ENCODE measurements at places on chromosomes 2 and 18.
A peak's percentile ranks its signal among the peaks of the same experiment; 100 is the strongest.

DNA sequence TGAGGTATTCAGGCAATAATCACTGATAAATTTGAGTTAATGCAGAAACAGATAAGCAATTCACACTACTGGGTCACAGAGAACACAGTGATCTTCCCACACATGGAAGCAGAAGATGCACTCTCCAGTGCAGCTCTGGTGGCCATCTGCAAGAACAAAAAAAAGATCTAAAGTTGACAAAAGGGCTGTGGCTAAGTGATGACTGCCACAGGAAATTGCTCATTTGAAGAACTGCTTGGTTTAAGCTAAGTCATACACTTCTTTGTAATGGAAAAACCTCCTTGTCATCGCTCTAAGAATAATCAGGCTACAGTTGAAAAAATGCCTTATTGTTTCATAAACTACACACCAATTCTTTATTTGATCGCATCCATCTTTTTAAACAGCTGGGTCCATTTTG is 115.1 kb downstream of the DTNB start:
- peak; percentile 87 for DNase-seq

DNA sequence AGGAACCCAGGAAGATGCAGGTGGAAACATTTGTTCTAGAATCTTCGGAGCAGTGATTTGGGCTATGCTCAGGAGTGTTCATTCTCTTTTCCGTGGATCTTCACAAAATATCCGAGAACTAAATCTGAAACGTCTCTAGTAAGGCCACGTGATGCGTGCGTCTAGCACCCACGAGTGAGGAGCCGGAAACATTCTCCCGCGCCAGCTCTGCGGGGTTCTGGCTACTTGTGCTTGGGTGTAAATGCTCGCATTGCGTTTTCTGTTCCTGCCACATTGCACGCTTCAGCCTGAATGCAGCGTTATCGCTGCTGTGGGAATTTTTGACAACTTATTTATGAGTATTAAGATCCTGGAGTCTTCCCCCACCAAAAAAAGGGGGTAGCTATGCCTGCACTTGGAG is 71.4 kb downstream of the KLHL29 start:
- no peak for DNase-seq

DNA sequence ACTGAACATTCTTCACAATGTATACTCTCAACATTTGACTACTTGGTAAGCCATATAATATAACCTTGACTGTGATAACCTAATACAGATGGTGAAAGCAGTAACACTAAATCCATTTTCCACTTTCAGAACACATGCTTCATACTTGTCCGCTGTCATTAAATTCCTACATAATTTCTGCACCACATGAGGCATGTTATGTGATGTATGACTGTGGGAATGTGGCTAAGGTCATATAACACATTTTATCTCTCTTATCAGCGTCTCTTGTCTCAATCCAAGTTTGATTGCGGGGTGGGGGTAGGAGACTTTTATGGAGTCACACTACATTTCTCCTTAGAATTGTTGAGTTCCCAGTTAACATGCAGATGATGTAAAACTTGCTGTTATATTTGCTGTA is 110.9 kb downstream of the MTCL1 start:
- DNase-seq: peak; percentile 70

- no peak for DNase-seq
These were observed 20.1 kb upstream of the YES1 start for GRCh38 chr18:832085-832681.

GRCh38 chr18:10033016-10033399 is 119.2 kb downstream of the VAPA start:
- DNase-seq: no peak

GRCh38 chr2:98134172-98135005 is 47.4 kb downstream of the VWA3B start:
- no peak for DNase-seq

- peak; percentile 24 for DNase-seq
These were observed 657.6 kb upstream of the SYT4 start for GRCh38 chr18:43934781-43935471.

- DNase-seq: no peak
These were observed 391.2 kb upstream of the HNRNPA3 start for GRCh38 chr2:176821350-176821749.

DNA sequence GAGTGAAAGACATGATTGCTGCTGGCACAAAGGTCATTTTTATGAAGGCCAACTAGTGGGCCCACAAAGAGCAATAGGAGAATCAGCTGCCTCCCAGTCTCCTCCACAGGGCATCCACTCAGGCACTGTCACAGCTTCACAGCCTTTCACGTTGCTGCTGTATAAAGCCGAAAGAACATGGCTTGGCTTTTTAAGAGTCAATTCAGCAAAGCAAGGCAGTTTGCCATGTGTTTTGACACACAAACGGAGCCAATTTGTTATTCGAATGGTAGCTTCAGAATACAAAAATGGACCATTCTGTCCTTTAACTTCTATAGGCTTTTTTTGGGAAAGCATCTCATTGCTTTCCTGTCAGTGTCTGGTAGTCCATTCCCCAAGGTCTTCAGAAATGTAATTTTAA is 283.4 kb upstream of the PARD3B start:
- no peak for DNase-seq

Data from fibroblast of skin of back (primary cell).